ENCODE measurements at places on chromosomes 7 and 10.

DNA sequence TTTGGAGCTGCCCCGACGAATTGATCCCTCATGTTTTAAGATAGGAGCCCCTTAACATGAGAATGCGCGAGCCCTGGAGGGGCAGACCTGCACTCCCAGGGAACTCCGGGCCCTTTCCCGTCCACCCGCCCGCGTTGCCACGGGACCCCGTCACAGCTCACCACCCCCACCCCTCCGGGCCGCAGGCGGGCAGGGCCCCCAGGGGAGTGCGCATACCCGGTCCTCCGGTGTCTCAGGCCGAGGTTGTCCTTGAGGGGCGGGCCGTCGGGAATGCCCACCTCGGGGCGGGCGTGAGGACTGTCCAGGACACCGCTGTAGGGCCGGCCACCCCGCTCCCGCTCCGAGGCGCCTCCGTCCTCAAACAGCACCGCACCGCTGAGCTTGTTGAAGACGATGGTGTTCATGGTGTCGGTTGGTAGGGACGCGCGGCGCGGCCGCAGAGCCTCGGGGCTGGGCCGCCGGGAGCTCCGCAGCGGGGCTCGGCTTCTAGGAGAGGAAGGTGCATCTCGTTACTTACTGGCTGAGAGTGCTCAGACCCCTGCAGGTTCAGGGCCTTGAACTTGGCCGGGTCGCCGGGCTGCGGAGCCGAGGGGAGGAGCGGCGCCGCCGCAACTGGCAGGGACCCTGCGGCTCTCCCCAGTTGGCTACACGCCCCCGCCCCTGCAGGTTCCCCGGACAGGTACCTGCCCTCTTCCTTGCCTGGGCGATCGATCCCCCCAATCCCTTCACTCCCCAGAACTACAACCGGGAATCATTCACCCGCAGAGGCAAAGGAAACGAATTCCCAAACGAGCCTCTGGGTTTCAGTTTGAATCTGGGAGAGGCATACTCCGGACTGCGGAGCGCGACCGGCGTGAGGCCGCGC, 2.4 kb downstream of the MKX start:
- no peak for DNase-seq

- no peak for DNase-seq
These were observed 15.2 kb upstream of the CPA1 start for GRCh38 chr7:130365088-130365487.

GRCh38 chr7:113774182-113774807, 144.5 kb downstream of the PPP1R3A start:
- no peak for DNase-seq

GRCh38 chr7:134167250-134167649, 40.1 kb downstream of the LRGUK start:
- DNase-seq, result no peak

GRCh38 chr10:73517166-73517888, 21.5 kb upstream of the PPP3CB start:
- no peak for DNase-seq

Data from activated CD4-positive, CD25-positive, alpha-beta regulatory T cell (primary cell).